MV-4-11 (cell line): ENCODE measurements at places on chromosomes 16 and 17.

DNA sequence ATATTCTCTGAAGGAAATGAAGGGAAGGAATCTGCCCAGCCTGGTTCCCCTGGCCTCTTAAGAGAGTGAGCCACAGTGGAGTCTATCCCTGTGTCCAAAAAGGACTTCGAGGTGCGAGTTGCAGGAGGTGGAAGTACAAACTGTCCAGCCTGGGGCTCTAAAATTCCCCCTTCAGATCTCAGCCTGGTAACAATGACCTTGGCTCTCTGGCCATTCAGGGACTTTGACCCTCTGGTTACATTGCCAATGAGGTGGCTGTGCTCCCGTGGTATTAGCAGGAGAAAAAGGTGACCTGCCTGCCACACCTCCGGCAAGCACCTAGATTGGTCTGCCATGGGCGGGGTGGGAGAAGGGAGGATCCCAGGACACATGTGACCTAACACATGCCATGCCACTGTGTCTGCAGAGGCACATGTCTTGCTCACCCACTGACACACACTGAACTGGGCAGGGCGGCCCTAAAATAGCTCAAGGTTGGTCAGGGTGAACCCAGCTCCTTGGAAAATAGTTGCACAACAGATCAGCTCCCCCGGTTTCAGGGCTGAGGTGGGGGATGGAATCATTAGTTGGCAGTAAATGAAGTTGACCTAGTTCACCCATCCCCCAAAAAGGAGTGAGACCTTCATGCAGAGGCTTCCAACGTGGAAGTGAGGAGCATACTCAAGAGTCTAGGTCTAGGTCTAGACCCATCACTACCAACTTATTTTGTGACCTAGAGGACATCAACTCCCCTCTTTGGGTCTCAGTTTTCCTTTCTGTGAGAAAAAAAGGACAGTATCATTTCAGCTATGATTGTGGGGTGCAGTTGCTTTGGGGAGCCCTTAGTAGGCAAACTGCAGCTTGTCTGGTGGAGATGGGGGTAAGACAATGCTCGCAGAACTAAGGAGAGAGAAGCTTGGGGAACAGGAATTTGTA is 2.2 kb downstream of the NR1D1 start:
- DNase-seq, result peak; percentile 73

- DNase-seq, result no peak
Observed at GRCh38 chr17:17057057-17057551, 14.8 kb downstream of the MPRIP start.

DNA sequence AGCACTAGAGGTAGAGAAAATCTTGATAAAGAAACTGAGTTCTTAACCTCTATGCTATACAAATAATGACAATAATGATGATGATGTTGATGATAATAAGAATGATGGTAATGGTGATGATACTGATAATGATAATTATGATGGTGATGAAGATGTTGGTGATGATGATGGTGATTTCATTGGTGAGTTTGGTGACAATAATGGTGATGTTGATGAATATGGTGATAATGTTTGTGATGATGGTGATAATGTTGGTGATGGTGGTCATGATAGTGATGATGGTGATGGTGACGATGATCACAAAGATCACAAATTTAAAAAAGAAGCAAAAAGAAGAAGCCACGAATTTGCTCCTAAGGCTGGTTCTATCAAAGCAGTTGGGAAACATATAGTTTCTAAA is 519.0 kb upstream of the C16orf82 start:
- no peak for DNase-seq

DNA sequence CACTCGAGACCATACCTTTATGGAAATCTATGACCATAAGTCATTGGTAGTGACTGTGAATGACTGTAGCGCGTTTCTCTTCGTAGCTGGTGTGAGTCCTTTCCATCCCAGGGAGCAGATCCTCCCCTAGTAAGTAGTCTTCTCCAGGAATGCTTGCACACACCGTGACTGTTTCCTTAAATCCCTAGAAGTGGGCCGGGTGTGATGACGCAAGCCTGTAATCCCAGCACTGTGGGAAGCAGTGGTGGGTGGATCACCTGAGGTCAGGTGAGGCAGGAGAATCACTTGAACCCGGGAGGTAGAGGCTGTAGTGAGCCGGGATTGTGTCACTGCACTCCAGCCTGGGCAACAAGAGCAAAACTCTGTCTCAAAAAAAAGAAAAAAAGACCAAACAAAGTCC is 70.6 kb downstream of the CRISPLD2 start:
- DNase-seq, result no peak

DNA sequence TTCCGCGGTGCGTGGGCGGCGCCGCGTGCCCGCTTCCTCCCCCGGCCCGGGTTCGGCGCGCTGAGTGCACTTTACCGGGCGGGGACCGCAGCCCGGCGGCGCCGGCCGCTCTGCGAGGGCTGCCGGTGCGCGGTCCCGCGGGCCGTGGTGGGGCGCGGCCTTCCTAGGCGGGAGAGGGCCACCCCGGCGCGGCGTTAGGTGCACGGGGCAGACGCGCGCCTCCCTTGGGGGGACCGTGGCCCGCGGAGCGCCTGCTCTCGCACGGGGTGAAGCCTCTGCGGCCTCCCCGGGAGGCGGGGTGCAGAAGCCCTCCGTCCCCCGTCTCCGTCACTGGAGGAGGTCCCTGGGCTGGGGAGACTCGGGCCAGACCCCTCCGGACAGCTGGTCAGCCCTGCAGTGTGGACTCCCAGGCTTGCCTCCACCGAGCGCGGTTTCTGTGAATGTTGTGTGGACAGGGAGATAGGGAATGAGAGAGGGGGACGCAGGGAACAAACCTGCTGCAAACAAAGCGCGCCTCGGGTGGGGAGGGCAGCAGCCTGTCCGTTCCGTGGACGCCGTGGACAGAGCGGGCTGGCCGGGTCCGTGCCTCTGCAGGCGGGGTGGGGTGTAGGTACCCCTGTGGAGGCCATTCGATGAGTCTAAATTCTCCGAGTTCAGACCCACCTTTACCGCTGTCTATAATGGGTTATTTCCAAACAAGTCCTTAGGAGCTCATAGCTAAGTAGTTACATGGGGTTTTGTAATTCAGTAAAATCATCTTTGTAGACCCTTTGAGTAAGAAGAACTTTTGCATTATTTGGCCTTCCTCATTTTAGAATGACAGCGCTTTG is 721 bp downstream of the TBCD start:
- DNase-seq, result no peak

- no peak for DNase-seq
Observed at GRCh38 chr17:60314423-60314822, 77.5 kb downstream of the USP32 start.
